Stimulated activated naive CD4-positive, alpha-beta T cell (primary cell): ENCODE measurements at places on chromosomes 3 and 15.
A peak's percentile ranks its signal among the peaks of the same experiment; 100 is the strongest.

DNA sequence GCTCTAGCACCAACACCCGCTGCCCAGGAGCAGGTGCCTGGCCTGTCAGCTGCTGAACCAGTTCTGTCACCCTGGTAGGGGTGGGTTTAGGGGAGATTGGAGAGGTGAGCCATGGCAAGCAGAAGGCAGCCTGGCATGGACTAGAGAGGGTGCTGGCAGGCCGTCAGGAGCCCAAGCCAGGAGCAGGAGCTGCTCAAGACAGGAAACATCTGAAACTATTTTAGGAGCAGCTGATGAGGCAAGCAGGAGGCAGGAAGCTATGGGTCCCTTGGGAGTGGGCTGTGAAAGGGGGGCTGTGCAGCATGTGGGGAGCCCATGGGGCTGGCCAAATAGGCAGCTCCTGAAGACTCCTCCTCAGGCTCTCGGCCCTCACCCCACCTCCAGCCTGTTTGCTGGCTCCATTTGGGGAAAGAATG is 2.3 kb downstream of the INKA1 start:
- DNase-seq, result no peak

- DNase-seq, result no peak
Measured at GRCh38 chr3:180492047-180492446, 109.9 kb upstream of the TTC14 start.

GRCh38 chr15:73190189-73190601 is 137.9 kb downstream of the NEO1 start:
- no peak for DNase-seq

DNA sequence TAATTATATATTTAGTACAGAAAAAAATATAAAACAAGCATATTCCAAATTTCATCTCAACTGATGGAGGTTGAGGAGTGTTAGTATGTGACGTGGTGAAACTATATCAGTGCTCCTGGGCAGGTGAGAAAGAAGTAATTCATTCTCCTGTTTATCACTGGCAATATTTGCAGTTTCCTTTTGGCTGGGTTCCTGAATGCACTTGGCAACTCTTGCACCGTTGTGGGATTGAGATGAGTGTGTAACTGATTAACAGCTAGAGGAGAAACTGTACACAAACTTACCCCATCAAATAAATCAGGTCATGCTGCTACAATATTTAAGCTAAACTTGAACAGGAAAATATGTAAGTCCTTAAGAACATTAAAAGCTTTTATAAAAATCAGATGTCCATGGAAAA is 2.1 kb upstream of the ATP13A4 start:
- DNase-seq, result no peak

DNA sequence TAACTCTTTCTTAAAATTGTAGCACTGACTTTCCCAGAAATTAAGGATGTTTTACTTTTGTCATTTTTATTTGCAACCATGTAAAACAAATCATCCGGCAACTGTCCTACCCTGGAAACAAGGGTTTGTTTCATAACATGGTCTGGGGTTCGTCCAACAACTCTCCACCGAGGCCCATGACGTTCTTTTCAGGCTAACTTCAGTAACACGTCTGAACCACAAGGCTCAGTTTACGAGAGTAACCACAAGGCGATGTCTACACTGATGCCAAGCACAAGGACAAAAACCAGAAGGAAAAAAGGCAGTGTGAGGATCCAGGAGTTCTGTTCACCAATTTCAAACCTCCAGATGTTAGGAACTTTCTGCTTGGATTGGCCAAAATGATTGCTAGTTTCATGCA is 546.1 kb downstream of the NTRK3 start:
- DNase-seq, result no peak

DNA sequence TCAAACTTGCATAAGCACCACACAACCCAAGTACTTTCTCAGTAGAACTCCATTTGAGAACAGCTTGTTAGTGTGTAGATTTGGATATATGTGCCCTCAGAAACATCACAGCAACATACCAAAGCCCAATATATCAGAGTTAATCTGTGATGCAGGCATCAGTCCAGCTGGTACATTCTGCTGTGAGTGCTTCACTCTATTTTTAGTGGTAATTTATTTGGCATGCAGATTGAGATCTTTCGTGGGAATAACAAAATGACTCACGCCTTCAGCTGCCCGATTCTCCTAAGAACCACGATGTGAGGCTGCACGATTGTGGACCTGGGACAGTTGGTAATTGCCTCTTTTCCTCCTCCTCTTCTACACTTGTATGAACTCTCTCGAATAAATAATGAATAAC is 730.7 kb downstream of the SQOR start:
- DNase-seq, result no peak

DNA sequence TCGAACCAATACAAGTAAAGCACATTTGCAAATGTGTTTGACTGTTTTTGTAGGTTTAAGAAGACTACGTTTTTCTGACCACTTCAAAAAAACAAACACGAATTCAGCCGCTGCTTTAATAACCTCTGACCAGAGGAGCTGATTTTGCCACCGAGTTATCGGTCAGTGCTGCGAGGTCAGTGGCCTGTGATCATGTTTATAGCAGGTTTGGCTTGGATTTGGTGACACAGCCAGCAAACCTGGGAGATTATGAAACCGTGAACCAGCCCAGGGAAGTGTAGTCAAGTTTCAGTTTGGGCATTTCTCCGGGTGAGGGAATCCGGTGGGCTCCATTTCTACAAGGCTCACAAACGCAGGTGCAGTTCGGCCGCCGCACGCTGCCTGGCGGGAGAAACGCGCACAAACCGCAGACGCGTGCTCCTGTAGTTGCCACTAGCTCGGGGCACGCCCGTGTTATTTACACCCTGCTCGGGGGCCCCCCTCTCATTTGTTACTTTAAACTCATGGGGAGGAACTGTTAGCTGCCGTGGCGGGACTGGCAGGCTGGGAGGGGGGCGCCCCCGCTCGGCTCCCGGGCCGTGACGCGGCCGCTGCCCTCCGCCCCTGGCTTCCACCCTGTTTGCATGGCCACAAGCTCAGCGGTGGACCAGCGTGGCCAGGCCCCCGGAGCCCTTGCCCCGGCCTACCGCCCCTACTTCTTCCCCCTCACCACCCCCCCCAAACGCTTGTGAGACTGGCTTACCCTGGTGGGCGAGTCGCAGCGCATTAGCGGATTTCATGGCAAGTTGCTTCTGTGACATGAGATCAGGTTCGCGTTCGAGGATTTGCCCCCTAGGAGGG is 13.6 kb upstream of the ONECUT1 start:
- no peak for DNase-seq

DNA sequence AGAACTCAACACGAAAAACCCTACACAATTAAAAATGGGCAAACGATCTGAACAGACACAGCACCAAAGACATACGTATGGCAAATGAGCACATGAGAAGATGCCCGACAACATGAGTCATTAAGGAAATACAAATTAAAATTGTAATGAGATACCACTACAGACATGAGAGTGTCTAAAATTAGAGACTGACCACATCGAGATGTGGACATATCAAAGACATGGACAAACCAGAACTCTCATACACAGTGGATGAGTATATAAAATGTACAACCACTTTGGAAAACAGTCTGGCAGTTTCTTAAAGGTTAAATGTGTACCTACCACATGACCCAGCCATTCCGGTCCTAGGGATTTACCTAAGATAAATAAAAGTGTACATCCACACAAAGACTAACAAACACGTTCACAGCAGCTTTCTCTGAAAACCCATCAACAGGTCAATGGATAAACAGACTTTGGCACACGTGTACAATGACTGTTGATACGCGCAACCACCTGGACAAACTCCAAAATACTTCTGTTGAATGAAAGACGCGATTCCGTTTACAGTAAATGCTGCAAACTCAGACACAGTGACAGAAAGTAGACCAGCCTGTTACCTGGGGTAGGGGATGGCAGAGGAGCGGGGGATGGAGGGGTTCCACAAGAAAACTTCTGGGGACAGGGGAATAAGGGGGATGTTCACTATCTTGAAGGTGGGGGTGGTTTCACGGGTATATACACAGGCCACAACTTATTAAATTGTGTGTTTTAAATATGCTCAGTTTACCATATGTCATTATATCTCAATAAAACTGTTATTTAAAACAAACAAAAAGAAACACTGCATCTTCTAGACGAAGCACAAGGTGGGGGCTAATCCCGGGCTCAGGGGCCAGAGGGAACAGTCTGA is 2.1 kb downstream of the TNK2 start:
- DNase-seq, result no peak

DNA sequence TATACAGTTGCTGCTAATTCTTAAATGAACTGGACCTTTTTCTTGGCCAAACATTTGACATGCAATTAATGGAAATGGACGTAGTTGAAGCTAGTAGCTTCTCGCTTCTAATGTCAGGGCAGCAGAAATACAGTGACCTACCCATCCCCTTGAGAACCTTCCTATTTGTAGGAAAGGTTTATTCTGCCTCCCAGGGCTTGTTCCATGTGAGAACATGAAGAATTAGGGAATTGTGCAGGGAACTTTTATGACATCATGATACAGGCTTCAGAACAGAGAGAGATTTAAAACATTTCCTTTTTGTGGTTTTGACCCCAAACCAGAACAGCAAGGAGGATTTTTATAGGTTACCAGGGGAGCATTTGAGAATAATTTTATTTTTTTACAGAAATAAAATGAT is 406.6 kb upstream of the PPP2R3A start:
- no peak for DNase-seq

GRCh38 chr3:155227141-155227540 is 66.3 kb downstream of the STRIT1 start:
- DNase-seq, result no peak

DNA sequence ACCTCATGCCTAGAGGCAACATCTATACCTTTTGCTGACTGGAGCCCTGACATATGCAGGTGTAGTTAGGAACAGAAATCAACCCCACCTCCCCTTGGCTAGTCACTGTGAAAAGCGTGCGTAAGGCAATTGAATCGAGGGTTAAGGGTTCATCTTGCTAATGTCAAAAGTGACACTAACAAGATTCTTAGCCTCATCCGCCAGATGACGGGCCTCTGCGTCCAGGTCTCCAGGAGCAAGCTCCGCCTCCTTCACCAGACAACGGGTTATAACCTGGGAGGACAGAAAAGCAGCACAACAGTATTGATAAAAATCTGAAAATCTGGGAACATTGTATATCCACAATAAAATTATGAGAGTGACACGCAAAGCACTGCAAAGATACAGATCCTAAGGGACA is 4.7 kb downstream of the SELENOS start:
- no peak for DNase-seq

GRCh38 chr15:70212286-70212962 is 114.7 kb upstream of the TLE3 start:
- DNase-seq, result no peak

DNA sequence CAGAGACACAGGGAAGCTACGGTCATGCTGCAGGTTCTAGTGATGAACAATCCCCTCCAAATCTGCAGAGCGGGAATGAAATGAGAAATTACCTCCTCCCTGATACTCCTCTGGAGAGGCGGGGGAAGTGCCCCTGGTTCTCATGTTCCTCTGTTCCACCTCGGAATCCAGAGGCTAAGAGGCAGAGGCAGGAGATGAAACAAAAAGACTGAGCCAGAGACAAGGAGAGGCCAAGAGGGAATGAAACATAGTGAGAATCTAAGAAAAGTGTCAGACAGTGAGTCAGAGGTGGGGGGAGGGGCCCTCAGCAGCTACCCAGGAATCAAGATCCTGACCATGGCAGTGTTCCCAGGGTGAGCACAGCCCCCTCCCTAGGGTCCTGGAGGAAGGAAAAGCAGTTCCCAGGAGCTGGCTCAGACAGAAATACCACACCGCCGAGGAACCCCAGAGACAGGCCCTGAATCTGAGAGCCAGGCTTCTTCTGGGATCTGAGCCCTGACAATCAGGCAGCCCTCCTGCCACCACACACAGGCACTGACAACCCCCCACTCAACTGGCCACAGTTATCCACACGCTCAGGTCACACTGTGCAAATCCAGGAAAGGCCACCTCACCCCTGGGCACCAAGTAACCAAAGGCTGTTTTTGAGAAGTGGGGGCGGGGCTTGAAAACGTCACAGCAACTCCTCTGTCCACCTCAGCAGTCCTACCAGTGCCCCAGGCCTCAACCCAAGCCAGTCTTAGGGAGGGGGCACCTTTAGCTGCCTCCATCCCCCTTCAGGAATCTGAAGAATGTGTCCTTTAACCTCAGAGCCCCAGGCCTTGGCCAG is 2.4 kb downstream of the CSRNP1 start:
- peak; percentile 29 for DNase-seq

GRCh38 chr3:190855151-190855550 is 7.3 kb downstream of the GMNC start:
- DNase-seq, result no peak

DNA sequence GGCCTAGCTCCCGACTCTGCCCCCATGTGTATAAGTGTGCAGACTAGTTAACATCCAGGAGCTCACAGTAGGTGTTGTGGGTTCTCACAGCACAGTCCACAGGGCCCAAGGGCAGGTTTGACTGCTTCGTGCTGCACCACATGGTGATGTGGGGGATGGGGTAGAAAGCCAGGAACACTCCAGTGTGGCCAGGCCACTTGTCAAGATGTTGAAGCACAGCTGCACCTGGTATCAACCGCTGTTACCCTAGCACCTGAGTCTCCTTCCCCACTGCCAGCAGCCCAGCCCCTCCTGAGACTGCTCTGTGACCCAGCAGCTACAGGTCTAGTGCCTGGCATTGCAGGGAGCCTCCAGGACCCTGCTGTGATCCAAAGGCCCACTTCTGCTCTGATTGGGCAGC is 53.4 kb downstream of the CHDH start:
- DNase-seq, result no peak

- DNase-seq, result no peak
Measured at GRCh38 chr15:68798346-68799094, 22.2 kb downstream of the ANP32A start.

GRCh38 chr15:77836121-77836692 is 203.5 kb upstream of the LINGO1 start:
- DNase-seq, result no peak

DNA sequence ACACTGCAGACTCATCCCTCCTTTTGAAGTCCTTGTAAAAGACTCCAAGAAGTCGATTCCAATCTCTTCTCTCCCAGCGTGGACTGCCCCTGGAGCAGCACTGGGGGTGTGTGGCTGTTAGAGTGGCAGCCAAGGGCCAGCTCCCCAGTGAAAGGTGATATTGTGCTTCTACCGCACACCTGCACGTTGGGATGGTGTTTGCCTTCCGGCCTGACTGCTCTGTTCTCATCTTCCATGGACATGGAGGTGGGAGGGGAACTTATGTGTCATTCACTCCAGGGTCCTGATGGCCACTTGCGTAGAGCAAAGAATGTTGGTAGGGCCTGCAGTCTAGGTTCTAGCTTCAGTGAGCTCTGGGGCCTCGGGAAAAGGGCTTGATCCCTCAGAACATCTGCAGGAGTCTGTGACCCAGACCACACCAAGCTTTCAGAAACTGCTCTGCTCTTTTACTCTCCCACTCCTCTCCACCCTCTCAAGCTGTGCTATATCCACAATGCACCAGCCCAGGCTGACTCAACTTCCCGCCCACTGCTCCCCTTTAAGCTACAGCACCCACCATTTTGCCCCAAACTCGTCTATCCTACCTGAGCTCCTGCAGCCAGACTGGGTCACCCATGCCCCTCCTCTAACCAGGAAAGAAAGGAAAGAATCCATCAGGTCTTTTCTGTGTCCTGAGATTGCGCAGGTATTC is 31.3 kb downstream of the LIPC start:
- DNase-seq, result no peak

DNA sequence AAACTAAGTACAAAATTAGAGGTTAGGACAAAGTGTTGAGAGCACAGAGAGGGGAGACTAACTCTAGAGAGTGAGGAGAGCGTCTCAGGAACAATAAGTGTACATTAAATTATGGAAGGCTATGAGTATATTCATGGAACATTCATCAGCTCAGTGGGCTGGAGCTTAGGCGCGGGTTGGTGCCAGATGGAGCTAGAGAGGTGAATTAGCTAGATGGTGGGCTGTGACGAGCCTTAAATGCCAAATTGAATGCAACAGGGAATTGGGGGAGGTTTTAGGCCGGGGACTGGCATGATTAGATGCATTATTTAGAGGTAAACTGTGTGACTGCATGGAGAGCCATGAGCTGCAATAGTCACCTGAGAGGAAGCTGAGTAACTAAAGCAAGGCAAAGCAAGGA is 97.1 kb downstream of the TMEM108 start:
- no peak for DNase-seq
